Stimulated activated CD8-positive, alpha-beta memory T cell treated with anti-CD3 and anti-CD28 coated beads, Interleukin-15, amount 100 ng/mL, for 4 hours (primary cell): ENCODE measurements at places on chromosomes 13 and 19.

DNA sequence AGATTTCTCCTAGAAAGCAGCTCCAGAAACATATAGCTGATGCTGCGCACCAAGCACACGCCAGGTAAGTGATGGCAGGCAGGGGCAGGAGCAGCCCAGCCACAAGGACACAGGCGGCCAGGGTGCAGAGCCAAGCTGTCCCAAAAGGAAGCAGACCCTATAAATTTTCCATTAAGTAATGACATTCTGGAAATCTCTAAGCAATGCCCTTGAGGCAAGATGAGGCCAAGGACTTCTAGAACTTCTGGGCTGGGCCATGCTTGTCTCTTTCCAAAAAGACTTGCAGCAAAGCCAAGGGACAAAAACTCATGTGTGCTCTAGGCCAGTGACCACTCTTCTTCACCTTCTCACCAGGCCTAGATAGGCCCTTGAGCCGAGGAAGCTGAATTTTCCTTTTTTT is 42.2 kb upstream of the EPHX3 start:
- DNase-seq: no peak

- DNase-seq: no peak
Observed at GRCh38 chr19:30109565-30109964, 167.5 kb downstream of the URI1 start.

GRCh38 chr19:42241279-42241678 is 1.1 kb downstream of the GSK3A start:
- DNase-seq: no peak

- DNase-seq: no peak
Observed at GRCh38 chr19:4350726-4351125, 7.4 kb downstream of the MPND start.

DNA sequence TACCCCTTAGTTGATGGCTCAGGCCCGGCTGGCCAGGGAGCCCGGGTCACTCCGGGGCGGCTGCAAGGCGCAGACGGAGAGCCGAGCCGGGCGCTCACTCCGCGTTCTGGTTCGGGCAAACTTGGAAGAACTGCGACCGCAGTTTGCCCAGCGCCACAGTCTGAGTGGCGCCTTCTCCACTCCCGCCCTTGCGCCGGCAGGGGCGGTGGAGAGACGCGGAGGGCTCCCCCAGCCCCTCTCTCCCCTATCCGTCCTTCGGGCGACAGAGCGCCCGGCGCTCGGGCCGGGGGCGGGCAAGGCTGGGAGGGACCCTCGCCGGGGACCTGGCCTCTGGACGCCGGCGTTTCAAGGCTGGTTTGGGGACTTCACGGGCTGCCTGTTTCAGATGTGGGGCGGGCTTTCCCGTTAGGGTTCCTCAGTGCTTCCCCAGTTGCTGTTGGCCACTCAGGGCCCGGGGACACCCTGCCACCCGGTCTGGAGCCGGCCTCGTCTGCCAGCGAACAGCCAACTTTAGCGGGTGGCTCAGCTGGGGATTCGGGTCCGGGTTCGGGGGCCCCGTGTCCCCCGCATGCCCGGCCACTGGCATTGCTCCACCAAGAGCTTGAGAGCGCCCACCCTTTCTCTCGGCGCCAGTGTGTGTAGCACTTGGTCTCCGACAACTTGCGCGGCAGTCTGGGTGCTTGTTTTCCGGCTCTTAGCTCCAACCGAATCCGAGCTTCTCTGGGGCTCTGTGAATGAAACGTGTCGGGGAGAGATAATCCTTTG is 1.5 kb downstream of the GPC6 start:
- DNase-seq: no peak

DNA sequence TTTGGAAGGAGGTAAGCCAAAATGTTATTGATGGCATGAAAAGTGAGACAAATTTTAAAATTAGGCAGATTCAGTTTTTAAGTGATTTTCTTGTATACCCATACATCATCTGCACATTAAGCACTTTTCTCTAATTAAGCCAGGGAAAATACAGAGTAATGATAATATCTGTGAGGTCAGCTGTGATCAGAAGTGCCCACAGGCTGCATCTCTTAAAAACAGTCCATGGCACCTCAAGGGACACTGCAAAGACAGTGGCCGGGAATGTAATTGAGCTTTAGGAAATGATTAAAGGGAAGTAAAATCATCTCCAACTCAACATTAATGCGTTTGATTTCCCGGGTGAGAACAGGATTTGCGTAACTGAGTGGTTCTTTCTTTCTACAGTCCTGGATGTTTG is 2.0 kb downstream of the COL4A1 start:
- no peak for DNase-seq

DNA sequence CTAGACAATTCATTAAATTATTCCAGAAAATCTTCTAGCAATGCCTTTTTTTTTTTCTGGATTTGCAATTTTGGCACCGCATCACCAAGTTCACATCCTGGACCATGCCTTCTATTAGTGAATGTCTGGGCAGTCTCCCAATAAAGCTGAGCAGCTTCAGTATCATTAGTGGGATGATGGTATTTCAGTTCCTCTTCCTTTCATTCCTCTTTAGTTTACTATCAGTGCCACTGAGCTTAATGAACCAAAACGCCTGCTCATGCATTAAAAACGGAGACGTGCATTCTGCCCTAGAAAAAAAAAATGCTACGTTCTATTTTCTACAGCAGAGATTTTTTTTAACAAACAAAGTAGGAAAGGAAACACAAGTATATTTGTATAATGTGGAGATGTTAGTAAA is 343.0 kb downstream of the PCDH9 start:
- no peak for DNase-seq

DNA sequence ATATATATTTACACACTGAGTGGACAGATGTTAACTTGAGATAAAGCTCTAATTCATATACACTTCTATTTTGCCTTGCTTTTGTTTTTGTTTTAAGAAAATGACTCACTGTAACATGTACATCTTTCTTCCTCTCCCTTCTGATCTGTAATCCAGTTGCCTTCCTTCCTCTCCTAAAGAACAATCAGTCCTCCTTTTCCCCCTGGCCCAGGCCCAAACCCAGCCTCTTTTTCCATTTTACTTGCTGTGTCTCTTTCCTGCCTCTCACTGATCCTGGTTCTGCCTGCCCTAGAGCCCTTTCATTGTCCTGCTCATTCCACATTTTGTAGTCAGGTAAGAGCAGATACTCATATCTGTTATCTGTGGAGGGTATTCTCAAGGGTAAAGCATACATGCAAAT is 50.8 kb downstream of the ZAR1L start:
- DNase-seq: no peak

DNA sequence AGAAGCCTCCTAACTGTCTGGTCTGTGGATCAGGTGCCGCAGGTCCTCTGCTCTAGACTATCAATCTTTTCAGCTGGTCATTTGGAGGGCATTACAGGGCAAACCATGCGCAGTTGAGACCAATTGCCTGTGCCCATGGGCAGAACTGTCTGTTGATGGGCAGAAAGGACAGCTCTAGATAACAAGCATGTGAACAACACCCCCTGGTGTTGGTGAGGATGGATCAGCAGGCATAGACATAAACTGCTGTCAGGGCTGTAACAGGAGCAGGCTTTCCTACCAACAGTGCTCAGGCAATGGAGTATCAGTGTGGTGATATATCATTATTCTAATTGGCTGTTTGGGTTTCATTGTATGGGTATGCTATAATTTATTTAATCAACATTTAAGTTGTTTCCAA is 104.7 kb upstream of the KL start:
- DNase-seq: no peak

- no peak for DNase-seq
Observed at GRCh38 chr13:48653472-48653939, at the start of gene CYSLTR2. Gene CYSLTR2, plus strand, starts transcription at chr13:48653929. Its CDS starts 52,889 bp downstream, at chr13:48706818.

GRCh38 chr13:39446865-39447264 is 156.1 kb downstream of the LHFPL6 start:
- no peak for DNase-seq

DNA sequence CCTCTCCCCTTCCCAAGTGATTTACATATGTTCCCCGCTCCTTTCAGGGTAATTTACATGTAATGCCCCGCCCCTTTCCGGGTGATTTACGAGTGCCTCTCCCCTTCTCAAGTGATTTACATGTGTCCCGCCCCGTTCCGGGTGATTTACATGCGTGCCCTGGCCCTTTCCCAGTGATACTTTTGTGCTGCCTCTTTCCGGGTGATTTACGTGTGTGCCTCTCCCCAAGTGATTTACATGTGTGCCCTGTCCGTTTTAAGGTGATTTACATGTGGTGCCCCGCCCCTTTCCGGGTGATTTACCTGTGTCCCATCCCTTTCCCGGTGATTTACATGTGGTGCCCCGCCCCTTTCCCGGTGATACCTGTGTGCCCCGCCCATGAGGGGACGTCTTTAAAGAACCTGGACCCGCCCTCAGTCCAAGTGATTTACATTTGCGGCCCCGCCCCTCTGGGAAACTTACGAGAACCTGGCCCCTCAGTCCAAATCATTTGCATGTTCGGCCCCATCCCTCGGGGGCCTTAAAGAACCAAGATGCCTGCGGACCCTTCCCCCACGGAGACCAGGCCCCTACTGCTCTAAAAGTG is 559 bp upstream of the LENG9 start:
- DNase-seq: no peak

GRCh38 chr13:99657848-99658260 is 156.6 kb downstream of the TM9SF2 start:
- no peak for DNase-seq

DNA sequence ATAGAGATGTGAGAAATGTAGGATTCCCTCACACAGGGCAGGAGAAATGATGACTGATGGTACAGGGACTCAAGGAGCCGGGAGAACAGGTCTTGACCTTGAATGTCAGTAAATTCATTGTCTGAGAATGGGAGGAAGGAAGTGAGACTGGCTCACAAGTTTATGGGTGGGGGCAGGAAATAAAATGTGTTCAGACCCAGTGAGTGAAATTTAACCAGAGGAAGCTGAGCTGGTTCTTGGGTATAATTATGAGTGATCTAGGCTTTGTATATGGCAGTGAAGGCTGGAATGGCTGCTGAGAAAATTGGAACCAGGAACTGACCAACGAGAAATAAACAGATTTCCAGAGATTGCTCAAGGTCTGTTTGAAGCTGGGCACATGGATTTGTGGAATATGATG is 6.3 kb upstream of the IGSF23 start:
- no peak for DNase-seq

- DNase-seq: no peak
Observed at GRCh38 chr13:46124531-46124966, 19.7 kb upstream of the CPB2 start.

GRCh38 chr13:45482571-45483173 is 17.9 kb downstream of the COG3 start:
- no peak for DNase-seq

GRCh38 chr13:105471673-105472072 is 1063.8 kb downstream of the EFNB2 start:
- DNase-seq: no peak

DNA sequence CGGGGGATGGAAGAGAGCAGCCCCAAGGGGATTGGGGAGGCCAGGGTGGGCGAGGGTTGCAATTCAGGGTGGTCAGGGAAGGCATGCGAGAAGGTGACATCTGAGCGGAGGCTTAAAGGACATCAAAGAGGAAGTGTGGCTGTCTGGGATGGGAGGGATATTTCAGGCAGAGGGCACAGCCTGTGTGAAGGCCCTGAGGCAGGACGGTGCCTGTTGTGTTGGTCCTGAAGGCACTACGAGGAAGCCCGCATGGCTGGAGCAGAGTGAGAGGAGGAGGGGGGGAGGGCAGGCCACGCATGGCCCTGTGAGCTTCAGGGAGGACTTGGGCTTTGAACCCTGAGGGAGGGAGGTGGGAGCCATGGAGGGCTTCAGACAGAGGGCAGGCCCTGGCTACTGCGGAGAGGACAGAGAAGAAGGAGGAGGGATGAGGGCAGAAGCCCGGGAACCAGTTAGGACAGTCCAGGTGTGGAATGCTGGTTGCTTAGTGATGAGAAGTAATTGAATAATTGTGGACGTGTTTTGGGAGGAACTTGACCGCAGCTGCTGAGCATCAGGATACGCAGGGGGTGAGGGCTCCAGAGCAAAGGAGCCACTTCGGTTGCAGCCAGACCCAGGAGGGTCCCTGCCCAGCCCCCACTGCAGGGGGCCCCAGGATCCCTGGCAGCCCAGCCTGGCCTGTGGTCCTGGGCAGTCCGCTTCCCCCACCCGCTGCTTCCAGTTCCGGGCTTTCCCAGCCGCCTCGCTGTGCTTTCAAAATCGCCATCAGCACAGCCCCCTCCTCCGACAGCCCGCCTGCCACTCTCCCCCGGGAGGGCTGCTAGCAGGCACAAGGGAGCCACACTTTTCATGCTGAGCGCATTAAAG is 6.2 kb downstream of the TLE6 start:
- DNase-seq: no peak

- no peak for DNase-seq
Observed at GRCh38 chr13:104460554-104460953, 1394.3 kb upstream of the SLC10A2 start.

- DNase-seq: no peak
Observed at GRCh38 chr13:98549006-98549727, 27.7 kb downstream of the STK24 start.

GRCh38 chr13:28349907-28350654 is 144.8 kb downstream of the FLT1 start:
- no peak for DNase-seq

DNA sequence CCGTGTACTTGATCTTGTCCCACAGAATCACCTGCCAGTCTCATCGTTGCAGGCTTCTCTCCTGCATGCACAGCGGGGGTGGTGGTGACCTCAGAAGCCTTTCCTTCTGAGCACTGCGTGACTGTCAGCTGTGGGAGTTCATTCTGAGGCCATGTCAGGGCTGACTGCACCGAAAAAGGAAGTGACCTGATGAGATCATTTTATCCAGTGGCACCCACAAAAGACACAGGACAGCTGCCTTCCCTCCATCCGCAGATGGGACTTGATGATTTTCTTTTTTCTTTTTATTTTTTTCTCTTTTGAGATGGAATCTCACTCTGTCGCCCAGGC is 89.7 kb downstream of the RAB20 start:
- no peak for DNase-seq

DNA sequence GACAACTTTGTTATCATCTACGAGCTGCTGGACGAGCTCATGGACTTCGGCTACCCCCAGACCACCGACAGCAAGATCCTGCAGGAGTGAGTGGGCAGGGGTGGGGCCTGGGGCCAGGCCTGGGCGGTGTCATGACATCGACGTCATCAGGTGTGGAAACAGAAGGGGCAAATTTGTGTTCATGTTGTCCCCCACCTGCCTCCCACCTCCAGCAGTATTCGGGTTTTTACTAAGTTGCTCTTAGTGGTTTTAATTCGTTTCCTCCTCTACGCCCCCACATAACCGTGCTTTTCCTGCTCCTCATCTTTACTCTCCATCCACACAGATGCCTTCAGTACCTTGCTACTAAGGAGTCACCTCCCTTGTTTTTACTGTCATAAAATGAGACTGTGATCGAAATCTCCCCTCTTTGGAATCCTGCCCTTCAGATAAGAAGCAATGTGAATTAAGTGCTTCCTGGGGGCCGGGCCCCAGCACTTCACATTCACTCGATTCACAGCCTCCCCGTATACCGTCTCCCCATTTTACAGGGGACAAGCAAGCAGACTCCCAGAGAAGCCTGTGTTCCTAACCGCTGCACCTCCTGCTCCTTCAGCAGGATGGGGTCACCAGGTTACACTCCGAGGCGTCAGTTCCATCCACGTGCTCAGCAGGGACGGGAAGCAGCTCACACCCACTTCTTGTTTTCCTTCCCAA is 10.5 kb downstream of the AP1M1 start:
- no peak for DNase-seq

- no peak for DNase-seq
Observed at GRCh38 chr13:107753291-107753690, 462.0 kb downstream of the LIG4 start.

- no peak for DNase-seq
Observed at GRCh38 chr19:21691661-21692060, 75.7 kb downstream of the ZNF100 start.

GRCh38 chr19:46491975-46492682 is 3.5 kb downstream of the PNMA8B start:
- DNase-seq: no peak
